ENCODE measurements at places on chromosomes 1 and 21.
A peak's percentile ranks its signal among the peaks of the same experiment; 100 is the strongest.

DNA sequence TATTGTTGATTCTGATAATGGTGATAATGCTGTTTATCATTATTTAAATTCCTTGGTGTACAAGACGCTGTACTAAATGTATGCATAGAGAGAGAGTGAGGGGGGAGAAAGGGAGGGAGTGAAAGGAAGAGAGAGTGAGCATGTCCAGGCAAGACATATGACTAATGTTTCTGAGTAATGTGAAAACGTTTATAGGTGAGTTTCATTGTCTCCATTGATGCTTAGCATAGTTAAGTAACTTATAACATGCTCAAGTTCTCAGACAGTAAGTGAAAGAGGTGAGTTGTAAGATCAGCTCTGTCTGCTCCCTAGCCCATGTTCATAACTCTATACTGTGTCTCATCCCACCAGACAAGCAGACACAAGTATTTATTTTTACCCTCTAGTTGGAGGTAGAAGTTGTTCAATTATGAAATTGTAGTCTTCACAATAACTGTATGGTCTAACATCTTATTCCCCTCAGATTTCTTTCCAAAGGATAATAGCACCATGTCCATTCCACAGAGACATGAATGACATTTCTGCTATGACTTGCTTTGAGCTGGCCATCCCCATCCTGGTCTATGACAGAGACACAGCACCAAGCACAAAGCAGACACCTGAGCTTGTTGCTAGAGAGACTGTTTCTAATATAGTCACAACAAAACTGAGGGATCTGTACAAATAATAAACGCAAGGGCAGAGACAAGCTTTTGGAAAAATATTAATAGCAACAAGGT lies 285.1 kb downstream of the CACNA1E start:
- no peak for DNase-seq

GRCh38 chr1:38526046-38526445 lies 333.5 kb downstream of the RRAGC start:
- DNase-seq, result no peak

GRCh38 chr1:183646776-183647175 lies 6.3 kb downstream of the APOBEC4 start:
- no peak for DNase-seq

DNA sequence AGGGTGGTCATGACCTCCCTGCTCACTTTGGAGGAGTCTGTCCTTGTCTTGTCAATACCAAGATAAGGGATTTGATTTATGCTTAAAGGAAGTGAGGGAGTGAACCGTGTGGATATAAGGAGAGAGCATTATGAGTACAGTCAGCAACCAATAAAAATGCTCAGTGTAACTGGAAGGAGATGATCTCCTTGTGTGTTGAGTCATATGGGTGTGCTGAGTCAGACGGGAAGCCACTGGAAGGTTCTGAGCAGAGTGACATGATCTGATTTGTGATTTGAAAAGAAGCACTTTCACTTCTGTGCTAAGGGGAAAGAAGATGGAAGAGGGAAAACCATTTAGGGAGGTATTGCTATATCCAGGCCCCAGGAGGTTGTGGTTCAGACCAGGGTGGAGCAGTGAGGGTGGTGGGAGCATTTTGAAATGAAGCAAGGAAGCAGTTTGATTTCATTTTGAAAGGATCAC lies 2.5 kb upstream of the BCL10 start:
- peak; percentile 18 for DNase-seq

- DNase-seq, result no peak
These were observed 1.6 kb downstream of the KRTAP6-1 start for GRCh38 chr21:30612132-30612531.

- DNase-seq, result no peak
These were observed 65.1 kb downstream of the CLIC6 start for GRCh38 chr21:34733852-34734251.

DNA sequence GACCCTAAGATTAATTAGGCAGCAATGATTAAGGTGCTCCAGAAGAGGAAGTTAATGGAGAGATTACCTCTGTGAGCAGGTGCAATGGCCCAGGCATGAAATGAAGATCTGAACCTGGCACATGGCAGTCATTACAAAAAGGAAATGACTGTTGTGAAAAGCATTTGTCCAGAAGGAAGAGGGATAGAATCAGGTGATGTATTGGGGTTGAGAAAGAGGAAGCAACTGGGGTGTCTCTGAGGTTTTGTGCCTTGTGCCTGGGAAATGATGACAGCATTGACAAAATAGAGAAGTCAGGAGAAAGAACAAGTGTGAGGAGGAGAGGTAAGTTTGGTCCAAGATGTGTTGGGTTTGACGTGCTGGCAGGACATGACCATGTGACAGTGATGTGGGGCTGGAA lies 5.6 kb downstream of the CRCT1 start:
- no peak for DNase-seq

DNA sequence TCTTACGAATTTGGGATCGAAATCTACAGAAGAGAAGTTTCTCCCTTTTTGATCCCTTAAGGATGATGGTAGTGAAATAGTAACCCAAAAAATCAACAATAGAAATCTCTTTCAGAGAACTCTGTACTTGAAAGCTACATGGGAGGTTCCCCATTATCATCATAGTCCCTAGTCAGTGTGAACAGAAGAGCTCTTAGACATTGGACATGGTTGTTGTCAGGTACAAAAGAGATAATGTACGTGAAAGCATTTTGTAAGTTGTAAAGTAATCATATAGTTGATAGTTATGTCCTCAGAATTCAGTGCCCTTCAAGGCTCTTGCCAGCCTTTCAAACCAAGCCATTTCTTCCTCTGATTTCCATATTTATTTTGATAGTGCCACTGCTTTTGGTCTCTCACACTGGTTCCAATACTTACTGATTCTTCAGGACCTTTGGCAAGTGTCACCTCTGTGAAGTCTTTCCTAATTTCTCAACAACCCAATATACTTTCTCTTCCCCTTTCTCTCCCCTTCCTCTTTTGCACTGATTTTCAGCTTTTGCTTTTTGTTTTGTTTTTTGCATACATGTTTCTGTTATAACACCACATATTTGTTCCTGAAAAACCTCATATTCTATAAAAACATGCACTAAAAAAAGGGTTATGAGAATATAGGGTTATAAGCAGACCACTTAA lies 22.4 kb downstream of the VPS45 start:
- no peak for DNase-seq

GRCh38 chr21:17777072-17777765 lies 41.9 kb downstream of the C21orf91 start:
- DNase-seq, result no peak

Data from stimulated activated CD8-positive, alpha-beta memory T cell treated with anti-CD3 and anti-CD28 coated beads, Interleukin-4, amount 100 ng/mL, for 24 hours (primary cell).